ENCODE measurements at places on chromosomes 16 and 17.

DNA sequence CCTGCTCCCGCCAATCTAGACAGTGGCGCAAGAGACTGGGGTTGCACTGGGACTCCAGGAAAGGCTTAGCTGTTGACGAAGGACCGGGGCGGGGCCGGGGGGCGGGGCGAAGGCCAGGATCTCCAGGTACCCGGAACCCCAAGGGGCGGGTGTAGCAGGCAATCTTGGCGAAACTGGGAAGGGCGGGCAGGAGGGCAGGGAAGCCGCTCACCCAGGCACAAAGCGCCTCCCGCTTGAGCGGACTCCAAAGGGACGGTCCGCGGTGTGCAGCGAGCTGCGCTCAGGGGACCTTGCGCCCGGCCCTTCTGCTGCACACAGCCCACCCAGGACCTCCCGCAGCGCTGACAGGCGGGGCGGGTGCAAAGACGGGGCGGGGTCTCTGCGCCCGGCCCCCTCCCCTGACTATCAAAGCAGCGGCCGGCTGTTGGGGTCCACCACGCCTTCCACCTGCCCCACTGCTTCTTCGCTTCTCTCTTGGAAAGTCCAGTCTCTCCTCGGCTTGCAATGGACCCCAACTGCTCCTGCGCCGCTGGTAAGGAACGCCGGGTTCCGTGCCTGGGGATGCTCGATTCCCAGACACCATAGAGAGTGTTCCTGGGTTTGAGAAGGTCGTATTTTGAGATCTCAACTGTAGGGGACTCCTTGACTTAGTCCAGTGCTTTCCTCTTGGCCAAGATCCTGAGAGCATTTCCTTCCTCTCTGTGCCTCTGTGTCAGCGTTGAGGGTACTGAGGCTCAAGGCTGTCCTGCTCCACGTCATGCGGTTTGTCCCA is at the start of gene MT1F:
Gene MT1F (plus strand): TSS at position 405 of the 772 bp plus-strand sequence. CDS start 100 bp downstream, at position 505.
- peak; percentile 54 for DNase-seq

- DNase-seq: no peak
Observed at GRCh38 chr16:24789881-24790280, 55.9 kb upstream of the SLC5A11 start.

DNA sequence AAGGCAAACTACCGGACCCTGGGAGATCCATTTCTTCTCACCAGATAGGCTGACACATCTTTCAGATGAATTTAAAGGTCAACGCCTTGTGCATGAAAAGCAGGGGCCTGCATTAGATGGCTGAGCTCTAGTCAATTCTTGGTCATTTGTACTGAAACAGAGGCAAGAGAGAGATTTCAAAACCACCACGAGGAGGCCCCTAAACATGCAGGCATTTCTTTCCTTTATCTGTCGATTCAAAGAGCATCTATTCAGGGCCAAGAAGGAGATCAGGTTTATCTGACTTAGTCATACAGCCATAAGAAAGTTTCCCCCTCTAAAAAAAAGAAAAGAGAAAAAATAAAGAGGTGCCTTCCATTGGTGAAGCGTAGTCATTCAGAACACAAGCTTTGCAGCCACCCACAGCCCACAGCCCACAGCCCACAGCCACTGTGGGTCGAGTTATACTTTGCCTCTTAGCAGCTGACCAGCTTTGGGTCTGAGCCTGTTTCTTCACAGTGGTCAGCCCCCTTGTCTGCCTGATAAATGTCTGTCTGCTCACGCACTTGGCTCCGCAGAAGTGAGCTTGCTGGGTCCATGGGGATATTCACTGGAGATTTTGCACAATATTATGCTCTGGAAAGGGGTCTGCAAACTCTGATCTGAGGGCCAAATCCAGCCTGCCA is 207.5 kb downstream of the CDH13 start:
- DNase-seq: no peak

- no peak for DNase-seq
Observed at GRCh38 chr16:35561346-35561745, 2101.9 kb downstream of the TP53TG3F start.

DNA sequence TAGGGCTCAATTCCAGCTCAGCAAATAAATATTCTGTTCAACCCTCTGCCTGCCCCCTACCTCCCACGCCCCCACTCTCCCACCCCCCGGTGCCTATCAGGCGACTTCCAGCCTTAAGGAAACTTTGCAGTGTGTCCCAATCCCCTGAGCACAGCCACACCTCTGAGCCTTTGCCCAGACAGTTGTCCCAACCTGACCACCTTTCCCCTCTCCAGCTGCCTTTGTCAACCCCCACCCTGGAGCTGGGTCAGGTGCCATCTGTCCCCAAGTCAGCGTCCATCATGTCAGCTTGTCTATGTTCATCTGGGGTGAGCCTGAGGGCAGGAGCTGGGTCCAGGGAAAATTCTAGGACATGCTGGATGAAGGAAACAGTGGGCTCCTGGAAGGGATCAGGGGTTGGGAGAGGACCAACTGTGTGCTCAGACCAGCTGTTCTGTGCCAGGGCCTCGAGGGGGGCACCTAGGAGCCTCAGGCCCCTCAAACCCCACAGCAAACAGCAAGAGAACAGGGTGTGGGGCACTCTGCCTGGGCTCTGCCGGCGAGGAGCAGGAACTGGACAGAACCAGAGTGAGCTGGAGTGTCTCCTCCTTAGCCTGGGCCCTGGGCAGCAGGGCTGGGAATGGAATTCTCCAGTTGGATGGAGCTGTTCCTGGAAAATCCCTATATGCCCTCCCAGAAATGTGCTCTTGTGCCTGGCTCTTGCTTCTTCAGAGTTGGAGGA is 17.8 kb downstream of the CDH16 start:
- DNase-seq: no peak

DNA sequence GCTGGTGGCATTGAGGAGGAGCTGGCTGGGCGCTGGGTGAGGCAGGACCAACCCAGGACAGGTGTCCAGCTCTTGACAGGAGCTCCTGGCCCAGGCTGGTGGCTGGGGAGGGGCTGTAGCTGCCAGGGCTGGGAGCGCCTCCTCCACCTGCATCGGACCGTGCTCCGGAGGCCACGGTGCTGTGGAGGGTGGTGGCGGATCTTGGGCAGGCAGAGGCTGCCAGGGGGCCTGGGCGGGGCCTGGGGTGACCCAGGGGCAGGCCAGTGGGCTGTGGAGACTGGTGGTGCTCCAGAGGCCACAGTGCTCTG is 32.0 kb downstream of the SOX8 start:
- DNase-seq: no peak

DNA sequence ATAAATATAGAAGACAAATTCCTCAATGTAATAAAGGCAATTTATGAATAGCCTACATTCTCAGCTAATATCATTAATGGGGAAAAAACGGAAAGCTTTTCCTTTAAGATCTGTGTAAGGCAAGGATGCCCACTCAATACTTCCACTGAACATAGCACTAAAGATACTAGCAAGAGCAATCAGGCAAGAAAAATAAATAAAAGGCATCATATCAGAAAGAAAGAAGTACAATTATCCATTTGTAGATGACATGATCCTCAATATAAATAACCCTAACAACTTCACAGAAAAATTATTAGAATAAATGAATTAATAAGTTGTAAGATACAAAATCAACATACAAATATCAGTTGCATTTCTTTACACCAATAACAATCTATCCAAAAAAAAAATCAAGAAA is 37.1 kb downstream of the C16orf87 start:
- DNase-seq: no peak

- DNase-seq: no peak
Observed at GRCh38 chr17:15418781-15419180, 48.6 kb downstream of the CDRT4 start.

DNA sequence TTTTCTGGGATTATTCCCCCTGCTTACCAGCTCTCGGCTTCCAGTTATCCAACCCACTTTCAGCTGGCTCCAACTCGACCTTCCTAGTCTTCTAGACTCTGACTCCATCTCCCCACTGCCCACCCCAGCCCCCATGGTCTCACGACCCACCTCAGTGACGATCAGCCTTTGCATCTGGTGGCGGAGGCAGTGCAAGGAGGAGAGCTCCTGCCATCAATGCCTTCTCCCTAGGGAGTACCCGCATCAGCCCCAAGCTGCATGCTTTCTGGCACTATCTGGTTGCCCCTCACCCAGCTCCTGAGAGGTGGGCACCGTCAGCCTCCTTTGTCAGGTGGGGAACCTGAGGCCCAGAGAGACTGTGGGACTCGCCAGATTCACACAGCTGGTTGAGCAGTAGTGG is 72.6 kb upstream of the RPL38 start:
- DNase-seq: no peak

GRCh38 chr17:50966163-50966666 is 100.1 kb upstream of the TOB1 start:
- DNase-seq: no peak
